ENCODE measurements at places on chromosomes 6 and 20.

GRCh38 chr6:134094441-134094840 lies 42.0 kb upstream of the SLC2A12 start:
- no peak for DNase-seq

DNA sequence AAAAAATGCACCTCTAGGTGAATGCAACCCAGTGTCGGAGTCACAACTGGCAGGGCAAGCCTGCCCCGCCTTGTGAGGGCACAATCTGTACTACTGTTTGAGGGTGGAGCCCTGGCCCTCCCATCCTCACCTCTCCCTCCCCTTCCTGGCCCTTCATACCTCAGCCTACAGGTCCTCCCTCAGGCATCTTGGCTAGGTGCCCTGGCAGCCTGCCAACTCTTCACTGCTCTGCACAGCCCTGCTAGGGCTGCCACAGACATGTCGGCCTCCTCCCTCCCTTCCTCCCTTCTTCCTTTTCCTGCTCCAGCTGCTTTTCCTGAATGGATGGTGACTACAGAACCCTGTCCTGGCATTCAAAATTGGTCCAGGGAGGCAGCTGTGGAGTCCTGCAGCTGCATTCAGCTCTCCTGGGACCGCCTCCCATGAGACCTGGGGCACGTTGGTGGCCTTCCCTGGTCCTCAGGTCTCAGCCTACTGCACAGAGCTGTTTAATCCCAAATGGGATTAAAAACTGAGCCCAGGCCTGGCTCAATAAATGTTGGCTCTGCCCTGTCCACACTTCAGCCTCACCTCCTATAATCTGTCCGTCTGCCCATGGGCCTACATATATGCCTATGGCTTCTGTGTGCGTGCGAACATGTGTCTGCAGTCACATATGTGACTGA lies 52.7 kb downstream of the CDH22 start:
- DNase-seq = no peak

DNA sequence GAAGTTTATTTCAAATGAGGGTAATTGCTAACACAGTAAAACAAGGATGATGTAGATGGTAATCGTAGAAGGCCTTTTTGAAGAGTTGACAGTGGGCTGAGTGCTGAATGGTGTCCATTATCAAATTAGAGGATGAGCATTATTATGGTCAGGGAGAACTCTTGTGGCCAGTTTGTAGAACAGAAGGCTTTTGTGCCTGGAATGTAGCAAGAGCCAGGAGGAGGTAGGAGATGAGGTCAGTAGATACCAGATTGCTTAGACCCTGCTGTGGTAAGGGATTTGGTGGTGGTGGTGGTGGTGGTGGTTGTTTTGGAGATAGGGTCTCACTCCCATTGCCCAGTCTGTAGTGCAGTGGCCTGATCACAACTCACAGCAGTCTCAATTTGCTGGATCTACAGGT lies 6.2 kb downstream of the CSE1L start:
- no peak for DNase-seq

GRCh38 chr20:15406072-15406471 lies 1068.7 kb upstream of the FLRT3 start:
- no peak for DNase-seq

DNA sequence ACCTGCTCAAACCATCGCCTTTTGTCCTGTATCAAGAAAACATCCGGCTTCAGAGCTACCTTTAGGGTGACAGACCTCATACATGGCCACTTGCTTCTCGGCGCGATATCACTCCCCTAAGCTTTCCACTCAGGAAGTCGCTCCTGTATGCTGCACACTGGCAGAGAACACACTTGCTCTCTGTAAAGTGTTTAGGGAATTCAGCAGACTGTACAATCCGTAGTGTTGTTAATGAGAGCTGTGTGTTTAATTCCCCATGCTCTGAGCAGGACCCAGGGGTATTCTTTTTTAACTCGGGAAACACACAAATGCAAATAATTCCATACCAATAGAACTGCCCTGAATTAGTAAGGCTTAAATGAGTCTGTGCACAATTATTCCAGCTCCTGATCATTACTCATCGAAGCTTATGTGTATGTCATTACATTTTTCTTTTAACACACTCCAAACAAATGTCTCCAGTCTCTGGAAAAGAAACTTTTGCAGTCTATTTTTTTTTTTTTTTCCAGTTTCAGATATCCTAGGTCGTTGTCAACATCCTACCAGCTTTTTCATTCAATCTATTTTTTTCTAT lies 338.7 kb upstream of the ARID1B start:
- DNase-seq = no peak

- no peak for DNase-seq
Measured at GRCh38 chr20:38969708-38970107, 7.6 kb downstream of the DHX35 start.

GRCh38 chr6:159602431-159603041 lies 90.5 kb downstream of the SOD2 start:
- DNase-seq = no peak

DNA sequence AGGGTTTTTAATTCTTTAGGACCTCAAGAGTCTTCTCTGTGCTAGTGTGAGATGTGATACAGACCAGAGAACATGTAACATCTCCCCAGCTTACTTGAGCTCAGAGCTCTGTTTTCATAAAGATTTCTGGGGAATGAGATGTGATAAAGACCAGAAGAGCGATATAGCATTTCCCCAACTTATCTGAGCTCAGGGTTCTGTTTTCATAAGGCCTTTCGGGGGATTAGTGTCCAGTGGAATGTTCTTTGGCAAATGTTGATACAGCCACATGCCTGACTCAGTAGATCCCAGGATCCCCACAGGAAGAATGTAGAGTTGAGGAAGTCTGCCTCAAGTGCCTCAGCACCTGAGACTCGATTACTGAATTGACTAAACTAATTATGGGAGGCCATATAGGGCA lies 18.7 kb upstream of the TOP1 start:
- DNase-seq = no peak

- DNase-seq = peak; percentile 58
Measured at GRCh38 chr20:47317127-47317895, 39.2 kb downstream of the ZMYND8 start.

GRCh38 chr6:170108890-170109587 lies 181.8 kb downstream of the DLL1 start:
- no peak for DNase-seq

GRCh38 chr20:23011008-23011721 lies 23.9 kb upstream of the SSTR4 start:
- no peak for DNase-seq

GRCh38 chr6:96687121-96687520 lies 124.2 kb downstream of the FHL5 start:
- no peak for DNase-seq

- DNase-seq = no peak
Measured at GRCh38 chr6:122930252-122931180, 65.5 kb upstream of the CLVS2 start.

- DNase-seq = no peak
Measured at GRCh38 chr6:138614151-138614550, 114.9 kb upstream of the NHSL1 start.

DNA sequence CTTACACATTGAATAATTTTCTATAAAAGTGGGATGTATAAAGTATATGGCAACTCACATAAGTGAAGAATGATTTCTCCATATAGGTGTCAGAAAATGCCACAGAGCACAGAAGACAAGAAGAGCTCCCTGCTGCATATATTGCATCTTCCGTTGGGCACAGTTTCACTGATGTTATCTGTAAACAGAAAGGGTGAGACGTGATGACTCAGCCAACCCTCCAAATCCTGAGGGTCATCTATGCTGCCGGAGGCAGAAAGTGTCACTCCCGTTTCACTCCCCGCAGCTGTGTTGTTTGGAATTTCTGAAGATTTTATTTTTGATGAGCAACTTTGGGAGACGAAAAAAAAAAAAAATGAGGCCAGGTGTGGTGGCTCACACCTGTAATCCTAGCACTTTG lies 644.1 kb downstream of the C6orf118 start:
- DNase-seq = no peak

GRCh38 chr6:125985522-125985921 lies 818 bp upstream of the TRMT11 start:
- DNase-seq = no peak

- DNase-seq = no peak
Measured at GRCh38 chr6:72206606-72207005, 320.3 kb downstream of the RIMS1 start.

DNA sequence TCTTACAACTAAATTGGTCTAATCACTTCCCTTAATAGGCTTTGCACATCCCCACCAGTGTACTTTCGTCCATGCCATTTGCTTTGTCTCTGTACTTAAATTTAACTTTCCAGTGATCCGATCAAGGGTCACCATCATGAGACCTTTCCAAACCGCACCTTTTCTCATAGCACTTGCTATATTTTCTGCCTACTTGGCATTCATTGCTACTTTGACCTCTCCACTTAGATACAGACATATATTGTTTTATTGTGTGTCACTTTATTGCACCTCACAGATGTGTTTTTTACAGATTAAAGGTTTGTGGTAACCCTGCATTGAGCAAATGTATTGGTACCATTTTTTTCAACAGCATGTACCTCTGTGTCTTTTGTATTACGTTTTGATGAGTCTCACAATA lies 14.8 kb downstream of the SUMO4 start:
- no peak for DNase-seq

- DNase-seq = no peak
Measured at GRCh38 chr6:837380-837779, 144.4 kb upstream of the EXOC2 start.

DNA sequence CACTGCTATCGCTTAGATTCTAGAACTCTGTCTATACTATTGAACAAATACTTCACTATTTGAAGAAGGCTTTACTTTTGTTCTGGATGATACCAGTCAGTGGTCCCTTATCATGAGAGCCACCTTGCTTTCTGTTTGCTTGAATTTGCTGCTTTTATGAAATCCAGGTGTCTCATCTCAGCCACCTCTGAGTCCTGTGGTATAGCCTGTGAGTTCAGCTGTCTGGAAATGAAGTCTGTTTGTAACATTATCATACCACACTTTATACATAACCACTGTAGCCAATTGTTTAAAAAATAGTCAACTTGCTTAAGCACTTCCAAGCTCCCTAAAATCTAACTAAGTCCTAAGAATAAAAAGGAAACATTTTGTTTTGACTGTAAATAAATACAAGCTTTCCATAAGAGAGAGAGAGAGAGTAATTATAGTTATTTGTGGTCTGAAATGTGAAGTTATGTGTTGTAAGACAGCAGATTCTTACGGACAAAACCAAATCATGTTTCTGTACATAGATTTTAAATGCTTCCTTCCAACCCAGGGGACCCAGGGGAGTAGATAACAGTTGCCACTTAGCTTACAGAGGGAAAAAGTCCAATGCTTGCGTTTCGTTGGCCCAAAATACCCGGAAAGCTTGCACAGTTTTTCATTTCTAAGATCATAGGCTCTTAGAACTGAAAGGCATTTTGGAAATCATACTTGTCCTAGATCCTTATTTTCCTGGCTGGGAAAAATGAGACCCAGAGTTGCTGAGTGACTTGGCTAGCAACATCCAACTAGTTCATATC lies 1107.8 kb upstream of the FLRT3 start:
- no peak for DNase-seq

GRCh38 chr20:58839474-58839874 lies 11.2 kb downstream of the GNAS-AS1 start:
- DNase-seq = no peak

GRCh38 chr20:20020908-20021307 lies 3.7 kb downstream of the NAA20 start:
- no peak for DNase-seq

GRCh38 chr20:34834459-34834893 lies 9.0 kb upstream of the NCOA6 start:
- DNase-seq = no peak

DNA sequence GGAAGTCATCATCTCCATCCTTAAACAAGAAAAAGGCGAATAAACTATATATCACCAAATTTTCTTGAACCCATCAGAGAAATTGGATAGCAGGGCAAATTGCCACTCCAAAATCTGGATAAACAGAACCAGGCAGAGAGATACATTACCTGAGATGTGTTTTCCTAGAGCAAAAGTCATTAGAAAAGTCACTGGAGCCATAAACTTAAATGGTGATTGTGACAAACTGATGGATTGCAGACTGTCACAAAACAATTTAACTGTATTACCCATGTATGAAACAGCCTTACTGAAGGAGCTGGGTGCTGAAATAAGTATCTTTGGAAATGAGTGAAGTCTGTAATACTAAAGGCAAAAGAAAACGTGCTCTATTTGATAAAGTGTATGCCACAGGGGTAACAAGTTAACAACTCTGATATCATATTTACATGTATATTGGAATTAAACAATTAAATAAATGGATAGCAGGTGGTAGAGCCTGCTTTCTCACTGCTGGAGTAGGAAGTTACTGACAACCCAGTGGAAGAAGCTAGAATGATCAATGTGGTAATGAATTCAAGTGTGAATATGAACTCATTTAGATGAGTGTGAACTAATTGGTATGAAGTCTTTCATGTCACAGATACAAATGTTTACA lies 186.9 kb downstream of the LMBRD1 start:
- DNase-seq = no peak

GRCh38 chr20:38831995-38832620 lies 26.6 kb downstream of the PPP1R16B start:
- no peak for DNase-seq

GRCh38 chr6:79630380-79630882 lies 698 bp upstream of the SH3BGRL2 start:
- no peak for DNase-seq

GRCh38 chr6:161237176-161237575 lies 36.7 kb downstream of the AGPAT4 start:
- DNase-seq = no peak

GRCh38 chr6:138765896-138766655 lies 7.5 kb upstream of the CCDC28A start:
- DNase-seq = no peak

- no peak for DNase-seq
Measured at GRCh38 chr20:1983301-1983700, 10.6 kb downstream of the PDYN start.

DNA sequence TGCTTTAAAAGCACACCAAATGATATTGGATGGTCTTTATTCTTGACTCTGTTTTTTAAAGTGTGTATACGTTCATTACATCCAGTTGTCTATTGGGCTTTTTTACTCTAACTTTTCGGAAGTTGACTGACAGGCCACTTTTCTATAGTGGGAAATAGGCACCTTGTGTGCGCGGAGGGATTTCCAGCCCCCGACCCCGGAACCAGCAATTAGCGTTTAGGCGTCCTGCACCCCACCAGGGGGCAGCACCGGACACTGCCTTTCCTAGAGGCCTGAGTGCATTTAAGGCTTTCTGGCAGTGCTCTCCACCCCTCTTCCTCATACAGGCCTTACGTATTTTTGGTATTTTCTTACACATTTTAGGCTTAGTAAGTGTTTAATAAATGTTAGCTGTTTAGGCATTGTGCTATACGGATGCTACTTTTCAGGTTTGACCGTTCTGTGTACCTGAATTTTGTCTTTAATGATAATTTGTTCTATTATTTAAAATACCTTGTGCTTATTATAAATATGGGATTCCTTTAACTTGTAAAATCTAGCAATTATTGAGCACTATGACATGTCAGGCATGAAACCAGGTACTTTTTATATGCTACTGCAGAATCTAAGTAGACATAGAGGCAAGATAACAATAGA lies 231.8 kb downstream of the BCKDHB start:
- DNase-seq = peak; percentile 16

Data from stimulated activated CD8-positive, alpha-beta memory T cell treated with anti-CD3 and anti-CD28 coated beads, Interleukin-7, amount 100 ng/mL, for 48 hours (primary cell).